ENCODE measurements at places on chromosomes 16 and 17.

- DNase-seq = no peak
These were observed 9.6 kb downstream of the VPS53 start for GRCh38 chr17:705011-705410.

- no peak for DNase-seq
These were observed 156.4 kb downstream of the KATNIP start for GRCh38 chr16:27706156-27706865.

GRCh38 chr16:49505556-49505955 is 132.0 kb downstream of the C16orf78 start:
- DNase-seq = no peak

- no peak for DNase-seq
These were observed 1.2 kb upstream of the FAM222B start for GRCh38 chr17:28843816-28844148.

- no peak for DNase-seq
These were observed 8.3 kb downstream of the PITPNC1 start for GRCh38 chr17:67385122-67385988.

DNA sequence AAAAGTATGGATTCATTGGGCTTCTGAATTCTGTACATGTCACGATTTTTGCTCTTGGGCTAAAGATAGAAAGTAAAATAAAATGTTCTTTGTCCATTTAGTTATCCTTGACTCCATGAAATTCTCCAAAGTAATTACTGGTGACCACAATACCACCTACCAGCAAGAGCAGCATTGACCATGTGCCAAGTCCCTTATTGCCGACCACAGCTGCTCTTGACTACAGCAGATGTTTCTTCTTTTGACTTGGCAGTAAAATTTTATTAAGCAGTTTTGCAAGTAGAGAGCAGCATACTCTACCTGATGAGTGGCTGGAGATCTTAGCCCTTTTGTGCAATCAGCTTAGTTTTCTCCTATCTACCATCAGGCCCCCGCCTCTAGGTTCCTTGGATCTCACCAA is 152.2 kb upstream of the TBX2 start:
- no peak for DNase-seq

All from NCI-H2029 treated with DMSO at 0.1 percent for 48 hours (cell line).